Activated naive CD8-positive, alpha-beta T cell treated with anti-CD3 and anti-CD28 coated beads, Interleukin-2, amount 10 ng/mL, durations not matched to agents 7 days and 5 days (primary cell): ENCODE measurements at places on chromosomes 12 and 14. TPM values are rescaled to one million over a fixed set of nuclear protein-coding genes. Genes with fewer than 3 reads are reported as not detected.

- no peak for DNase-seq
Observed at GRCh38 chr14:77804592-77804991, 4.7 kb downstream of the ADCK1 start.

The ACSM4 gene
- total RNA-seq = not detected

The SDSL gene
- total RNA-seq = 1.2 TPM

The IFI27L1 gene
- total RNA-seq = 36.1 TPM

GRCh38 chr12:93011100-93011499, 82.0 kb upstream of the EEA1 start:
- no peak for DNase-seq

DNA sequence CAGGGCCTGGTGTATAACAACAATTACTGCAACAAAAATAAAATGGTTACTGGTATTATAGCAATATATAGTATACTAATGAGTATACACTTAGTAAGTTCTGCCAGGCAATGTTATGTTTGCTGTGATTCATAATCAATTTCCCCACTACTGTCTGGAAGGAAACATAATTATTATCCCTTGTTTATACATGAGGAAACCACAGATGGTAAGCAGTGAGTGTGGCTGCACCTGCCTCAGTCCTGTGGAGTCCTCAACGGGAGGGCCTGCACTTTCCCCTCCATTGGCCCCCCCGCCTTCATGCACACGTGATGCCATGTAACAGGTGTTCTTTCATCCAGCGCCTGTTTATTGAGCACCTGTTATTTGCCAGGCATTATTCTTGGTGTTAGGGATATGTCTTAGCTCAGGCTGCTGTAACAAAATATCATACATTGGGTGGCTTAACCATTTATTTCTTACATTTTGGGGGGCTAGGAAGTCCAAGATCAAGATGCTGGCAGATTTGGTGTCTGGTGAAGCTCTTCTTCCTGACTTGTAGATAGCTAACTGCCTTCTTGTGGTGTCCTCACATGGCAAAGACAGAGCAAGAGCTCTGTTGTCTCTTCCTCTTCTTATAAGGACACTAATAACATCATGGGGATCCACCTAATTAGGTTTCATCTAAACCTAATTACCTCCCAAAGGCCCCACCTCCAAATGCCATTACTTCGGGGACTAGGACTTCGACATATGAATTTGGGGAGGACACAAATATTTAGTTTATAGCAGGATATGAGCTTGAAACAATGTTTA, 59.5 kb upstream of the CHGA start:
- no peak for DNase-seq

The NRXN3 gene
- total RNA-seq = not detected

The MYF6 gene
- not detected for total RNA-seq

- no peak for DNase-seq
Observed at GRCh38 chr12:29102741-29103140, 46.3 kb upstream of the FAR2 start.

The TAS2R7 gene
- not detected for total RNA-seq

The MDM2 gene
- total RNA-seq = 156 TPM

- DNase-seq = no peak
Observed at GRCh38 chr14:91956616-91957015, 9.1 kb upstream of the FBLN5 start.

The TTC6 gene
- not detected for total RNA-seq

DNA sequence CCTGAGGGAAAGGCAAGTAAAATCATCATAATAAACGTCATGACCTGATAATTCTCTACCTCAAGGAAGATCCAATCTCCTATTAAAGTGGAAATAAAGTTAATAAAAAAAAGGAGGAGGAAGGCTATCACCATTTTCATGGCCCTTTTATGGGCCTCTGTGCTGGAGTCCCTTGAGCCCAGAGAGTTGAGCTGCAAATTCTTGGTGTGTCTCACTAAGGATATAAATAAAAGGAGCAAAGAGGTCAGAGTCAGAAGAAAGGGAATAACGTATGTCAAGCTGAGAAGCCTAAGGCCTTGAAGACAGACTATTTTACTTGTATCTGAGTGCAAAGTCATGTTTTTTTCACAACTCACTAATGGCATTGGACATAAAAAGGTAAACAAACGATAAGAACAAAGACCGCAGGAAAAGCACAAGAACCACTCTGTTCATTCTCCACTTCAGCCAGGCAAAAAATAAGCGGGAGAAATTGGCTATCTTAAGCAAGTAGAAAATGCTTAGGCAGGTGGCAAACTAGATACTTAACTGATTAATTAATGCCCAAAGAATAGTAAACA, 12.0 kb upstream of the SMIM10L1 start:
- DNase-seq = no peak

GRCh38 chr12:26156201-26156871, 31.5 kb upstream of the BHLHE41 start:
- DNase-seq = no peak

- no peak for DNase-seq
Observed at GRCh38 chr14:99961826-99962518, 103.2 kb upstream of the EVL start.

- DNase-seq = no peak
Observed at GRCh38 chr14:104882991-104883660, 18.1 kb downstream of the CEP170B start.

The CELA1 gene
- not detected for total RNA-seq

The CDK17 gene
- 51.7 TPM for total RNA-seq

GRCh38 chr14:21050597-21050996, 7.0 kb upstream of the RNASE8 start:
- no peak for DNase-seq

DNA sequence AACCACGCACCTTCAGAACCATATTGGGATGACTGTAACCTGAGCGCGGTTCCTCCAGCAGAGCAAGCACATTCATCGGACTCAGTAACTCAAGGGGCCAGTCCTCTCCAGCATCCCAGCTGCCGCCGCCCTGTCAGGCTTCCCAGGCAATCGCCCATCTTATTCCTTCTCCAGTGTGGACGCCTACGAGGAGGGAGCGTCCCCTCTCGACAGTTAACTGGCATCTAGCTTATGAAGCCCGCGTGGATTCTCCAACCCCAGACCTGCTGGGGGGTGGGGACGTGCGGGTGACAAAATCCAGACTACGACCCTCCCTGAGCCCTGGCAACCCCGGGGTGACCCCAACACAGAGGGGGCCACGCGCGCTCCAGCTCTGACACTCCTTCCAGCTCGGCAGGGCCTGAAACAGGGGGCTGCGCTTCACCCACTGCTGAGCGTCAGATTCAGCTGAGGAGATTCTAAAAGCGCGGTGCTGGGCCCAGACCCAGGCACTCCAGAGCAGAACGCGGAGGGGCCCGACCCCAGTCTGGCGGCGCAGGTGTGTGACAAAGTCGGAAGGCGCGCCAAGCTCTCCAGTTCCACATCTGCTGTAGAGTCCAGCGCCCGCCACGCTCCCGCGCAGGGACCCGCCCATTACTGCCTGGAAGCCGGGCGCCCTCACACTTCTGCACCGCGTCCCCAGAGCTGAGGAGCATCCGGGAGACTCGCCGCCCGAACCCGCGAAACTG, 43.9 kb upstream of the ESR2 start:
- peak; percentile 84 for DNase-seq

The FAM181A gene
- total RNA-seq = not detected

The SLC48A1 gene
- 13.4 TPM for total RNA-seq

GRCh38 chr14:69137843-69138535, 14.9 kb downstream of the DCAF5 start:
- DNase-seq = no peak

The TEP1 gene
- 57.9 TPM for total RNA-seq

The BEST3 gene
- total RNA-seq = not detected

GRCh38 chr12:101256266-101256665, 23.6 kb upstream of the UTP20 start:
- DNase-seq = no peak

GRCh38 chr14:23299211-23299957, 3.3 kb downstream of the PPP1R3E start:
- no peak for DNase-seq

The LRRC10 gene
- not detected for total RNA-seq

DNA sequence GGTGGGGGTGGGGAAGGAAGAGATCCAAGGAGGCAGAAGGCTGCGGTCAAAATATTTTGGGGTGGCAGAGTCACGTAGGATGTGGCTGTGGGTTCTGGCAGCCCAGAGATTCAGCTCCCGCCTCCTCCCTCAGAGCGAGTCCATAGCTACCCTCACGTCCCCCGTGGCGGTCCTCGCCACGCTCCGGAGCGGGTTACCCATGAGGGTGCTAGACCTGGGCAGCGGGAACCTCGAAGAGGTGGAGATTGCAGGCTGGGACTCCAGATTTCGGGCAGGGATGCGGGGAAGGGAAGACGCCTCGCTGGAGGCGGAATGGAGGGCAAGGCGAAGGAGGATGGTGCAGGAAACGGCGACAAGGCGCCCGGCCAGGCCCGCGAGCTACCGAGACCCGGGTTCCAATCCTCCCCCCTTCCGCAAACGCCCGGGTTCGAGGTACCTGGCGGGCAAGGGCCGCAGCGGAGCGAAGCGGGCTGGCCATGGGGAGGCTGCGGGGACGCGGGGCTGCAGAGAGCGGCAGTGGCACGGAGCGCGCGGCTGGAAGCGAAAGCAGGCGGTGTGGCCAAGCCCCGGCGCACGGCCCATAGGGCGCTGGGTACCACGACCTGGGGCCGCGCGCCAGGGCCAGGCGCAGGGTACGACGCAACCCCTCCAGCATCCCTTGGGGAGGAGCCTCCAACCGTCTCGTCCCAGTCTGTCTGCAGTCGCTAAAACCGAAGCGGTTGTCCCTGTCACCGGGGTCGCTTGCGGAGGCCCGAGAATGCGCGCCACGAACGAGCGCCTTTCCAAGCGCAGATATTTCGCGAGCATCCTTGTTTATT, 46.2 kb downstream of the BCAT1 start:
- DNase-seq = peak; percentile 69

DNA sequence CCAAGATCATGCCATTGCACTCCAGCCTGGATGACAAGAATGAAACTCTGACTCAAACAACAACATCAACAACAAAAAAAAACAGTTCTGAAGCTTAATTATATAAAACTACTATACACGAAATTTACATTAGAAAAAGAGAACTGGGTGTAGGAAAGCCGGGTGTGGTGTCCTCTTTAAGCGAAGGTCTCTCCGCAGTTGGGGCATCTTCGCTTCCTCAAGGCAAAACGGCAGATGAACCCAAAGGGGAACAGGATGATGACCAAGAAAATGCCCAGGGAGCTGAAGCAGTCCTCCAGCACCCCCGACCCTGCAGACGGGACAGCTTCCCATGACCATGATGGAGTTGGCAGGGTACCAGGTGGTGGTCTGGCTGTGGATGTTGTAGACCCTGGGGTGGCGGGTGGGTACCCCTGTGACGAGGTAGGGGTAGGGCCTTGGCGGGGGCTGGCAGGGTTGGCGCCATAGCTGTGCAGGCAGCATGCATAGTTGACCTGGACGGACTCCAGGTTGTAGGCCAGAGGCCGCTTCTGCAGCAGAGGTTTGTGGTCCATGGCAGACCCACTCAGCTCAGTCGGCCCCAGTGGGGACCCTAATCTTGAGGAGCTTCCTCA, 18.2 kb upstream of the BCAT1 start:
- no peak for DNase-seq

The RFX4 gene
- total RNA-seq = not detected

The KRT75 gene
- not detected for total RNA-seq

The GPRC5D gene
- total RNA-seq = not detected

The AGAP2 gene
- 68.3 TPM for total RNA-seq

DNA sequence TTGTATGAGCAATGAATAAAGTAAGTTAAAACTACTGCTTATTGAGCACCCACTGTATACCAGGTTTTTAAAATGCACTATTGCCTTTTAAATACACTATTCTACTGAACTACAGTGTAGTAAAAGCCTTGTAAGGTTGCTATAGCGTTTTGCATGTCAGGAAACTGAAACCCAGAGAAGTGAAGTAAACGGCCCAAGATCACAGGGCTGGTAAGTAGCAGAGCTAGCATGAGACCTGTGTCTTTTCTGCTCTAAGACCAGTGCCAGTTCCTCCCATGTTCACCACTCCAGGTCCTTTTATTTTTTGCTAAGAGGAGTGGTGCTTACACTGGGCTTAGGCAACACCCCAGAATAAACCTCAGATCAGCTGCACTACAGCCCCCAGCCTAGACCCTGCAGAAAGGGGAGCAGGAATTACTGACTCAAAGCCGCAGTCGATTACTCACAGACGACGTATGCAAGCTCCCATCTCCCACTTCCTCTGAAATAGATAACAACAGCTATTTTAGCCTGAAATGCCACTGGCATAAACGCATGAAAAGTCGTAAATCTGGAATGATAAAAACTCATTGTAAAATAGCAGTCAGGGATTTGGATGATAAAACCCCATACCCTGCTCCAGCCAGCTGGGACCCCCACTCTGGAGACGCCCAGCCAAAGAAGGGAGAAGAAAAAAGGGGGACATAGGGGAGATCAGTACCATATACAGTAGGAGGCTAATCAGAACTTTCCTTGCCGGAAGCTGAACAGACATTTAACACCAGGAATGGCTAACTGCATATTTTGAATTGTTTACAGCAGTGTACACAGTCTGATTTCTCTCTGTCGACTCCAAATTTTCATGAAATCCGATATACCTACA, 108.3 kb downstream of the NUAK1 start:
- DNase-seq = no peak

The TOMM20L gene
- total RNA-seq = not detected

DNA sequence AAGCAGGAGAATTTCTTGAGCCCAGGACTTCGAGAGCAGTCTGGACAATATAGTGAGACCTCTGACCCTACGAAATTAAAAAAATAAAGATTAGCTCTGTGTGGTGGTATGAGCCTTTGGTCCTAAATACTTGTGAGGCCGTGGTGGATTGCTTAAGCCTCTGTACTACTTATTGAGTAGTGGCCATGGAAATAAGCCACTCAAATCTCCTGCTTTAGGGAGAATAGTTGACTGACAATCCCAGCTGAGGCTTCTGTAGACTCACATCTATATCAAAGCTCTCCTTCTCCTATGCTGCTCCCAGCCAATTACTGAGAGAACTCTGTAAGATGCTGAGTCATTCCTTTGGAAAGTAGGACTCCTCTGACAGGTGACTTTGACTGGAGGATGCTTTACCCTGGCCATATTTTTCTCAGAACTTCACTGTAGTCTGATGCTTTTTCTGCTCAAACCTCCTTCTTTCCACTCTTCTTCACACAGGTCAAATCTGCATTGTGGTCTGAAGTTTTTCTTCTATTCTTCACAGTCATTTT, 420.2 kb downstream of the SLC6A15 start:
- no peak for DNase-seq

The ADCY6 gene
- not detected for total RNA-seq

DNA sequence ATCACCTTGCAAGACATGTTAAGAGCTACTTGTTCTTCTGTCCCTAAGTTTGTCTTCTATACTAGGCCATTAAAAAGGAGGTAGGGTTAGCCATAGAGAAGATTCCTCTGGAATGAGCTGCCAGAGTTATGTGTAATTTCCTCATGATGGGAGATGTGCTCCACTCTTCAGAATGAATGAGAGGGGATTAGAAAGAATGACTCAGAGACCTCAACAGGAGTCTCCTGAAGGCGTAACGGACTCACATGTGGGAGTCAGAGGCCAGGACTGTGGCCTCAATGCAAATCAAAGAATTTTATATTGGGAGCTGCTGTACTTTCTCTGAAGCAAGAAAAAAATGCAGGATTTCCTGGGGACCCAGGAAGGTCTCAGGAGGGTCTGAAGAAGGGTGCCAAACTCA, 87.8 kb upstream of the ATXN7L3B start:
- DNase-seq = no peak
